Effector memory CD4-positive, alpha-beta T cell (primary cell): ENCODE measurements at places on chromosomes 13 and 19.

DNA sequence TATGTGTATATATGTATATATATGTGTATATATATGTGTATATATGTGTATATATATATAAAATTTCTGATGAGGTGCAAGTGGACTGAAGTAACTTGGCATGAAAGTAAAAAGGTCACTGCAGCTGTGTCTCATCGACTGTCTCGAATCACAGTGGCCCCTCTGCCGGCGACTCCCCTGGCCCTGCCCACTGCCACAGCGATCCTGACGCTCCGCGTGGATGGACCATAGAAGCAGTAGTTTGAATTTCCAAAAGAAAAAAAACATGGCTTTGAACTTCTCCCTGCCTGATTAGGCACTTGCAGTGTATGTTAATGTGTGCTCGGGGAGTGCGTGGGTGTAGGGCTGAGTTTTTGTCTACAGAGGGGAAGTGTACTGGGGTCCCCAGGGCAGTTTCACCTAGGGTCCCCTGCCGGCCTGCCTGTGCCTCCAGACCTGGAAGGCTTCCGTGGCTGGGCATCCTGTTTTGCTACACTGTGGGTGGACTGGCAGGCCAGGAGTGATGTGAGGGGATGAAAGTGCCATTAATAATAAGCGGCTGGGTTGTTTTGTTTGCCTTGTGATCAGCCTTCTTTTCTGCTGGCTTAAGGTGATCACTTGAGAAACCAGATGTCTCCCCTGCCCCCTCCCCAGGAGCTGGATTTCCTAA, 10.8 kb downstream of the ZIC5 start:
- DNase-seq: no peak

DNA sequence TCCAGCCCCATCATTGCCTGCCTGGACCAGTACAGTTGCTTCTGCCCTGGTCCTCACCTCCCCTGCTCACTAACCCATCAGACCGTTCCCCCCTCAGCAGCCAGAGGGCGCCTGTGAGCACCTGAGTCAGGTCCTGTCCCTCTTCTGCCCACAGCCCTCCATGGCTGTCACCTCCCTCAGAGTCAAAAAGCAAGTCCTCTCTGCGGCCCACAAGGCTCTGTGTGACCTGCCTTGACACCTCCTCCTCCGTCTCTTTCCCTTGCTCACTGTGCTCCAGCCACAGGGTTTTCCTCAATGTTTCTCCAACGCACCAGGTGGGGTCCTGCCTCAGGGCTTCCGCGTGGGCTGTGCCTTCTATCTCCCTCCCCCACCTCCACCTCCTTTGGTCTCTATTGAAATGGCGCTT, 29.4 kb upstream of the PTPRS start:
- DNase-seq: no peak

DNA sequence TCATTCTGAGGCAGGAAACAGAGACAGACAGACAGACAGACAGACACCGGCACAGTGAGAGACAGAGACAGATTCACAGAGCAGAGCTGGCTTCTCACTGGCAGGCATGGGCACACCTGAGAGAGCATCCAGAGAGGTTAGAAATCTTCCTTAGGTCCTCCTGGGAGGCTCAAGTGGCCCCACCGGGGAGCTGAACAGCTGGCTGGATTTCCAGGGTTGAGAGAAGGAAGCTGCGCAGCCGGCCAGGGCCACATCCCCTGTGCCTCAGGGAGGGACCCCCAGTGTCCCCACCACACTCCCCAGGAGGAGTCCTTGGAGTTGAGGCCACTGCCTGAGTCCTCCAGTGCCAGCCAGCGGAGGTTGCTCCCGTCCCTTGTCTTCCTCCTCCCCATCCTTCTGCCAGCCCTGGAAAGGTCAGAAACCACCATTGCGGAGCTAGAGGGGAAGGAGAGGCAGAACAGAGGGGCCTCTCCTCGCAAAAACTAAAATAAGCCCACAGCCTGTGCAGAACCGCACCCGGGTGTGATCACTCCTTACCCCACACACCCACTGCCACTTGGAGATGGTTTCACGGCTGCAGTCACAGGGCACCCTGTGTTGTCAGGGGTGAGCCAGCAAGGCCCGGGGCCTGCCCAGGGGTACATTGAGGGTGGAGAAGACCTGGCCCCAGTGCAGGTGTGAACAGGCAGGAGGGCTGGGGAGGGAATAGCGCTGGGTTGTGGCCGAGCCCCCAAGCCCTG, 4.2 kb downstream of the FFAR3 start:
- DNase-seq: no peak

DNA sequence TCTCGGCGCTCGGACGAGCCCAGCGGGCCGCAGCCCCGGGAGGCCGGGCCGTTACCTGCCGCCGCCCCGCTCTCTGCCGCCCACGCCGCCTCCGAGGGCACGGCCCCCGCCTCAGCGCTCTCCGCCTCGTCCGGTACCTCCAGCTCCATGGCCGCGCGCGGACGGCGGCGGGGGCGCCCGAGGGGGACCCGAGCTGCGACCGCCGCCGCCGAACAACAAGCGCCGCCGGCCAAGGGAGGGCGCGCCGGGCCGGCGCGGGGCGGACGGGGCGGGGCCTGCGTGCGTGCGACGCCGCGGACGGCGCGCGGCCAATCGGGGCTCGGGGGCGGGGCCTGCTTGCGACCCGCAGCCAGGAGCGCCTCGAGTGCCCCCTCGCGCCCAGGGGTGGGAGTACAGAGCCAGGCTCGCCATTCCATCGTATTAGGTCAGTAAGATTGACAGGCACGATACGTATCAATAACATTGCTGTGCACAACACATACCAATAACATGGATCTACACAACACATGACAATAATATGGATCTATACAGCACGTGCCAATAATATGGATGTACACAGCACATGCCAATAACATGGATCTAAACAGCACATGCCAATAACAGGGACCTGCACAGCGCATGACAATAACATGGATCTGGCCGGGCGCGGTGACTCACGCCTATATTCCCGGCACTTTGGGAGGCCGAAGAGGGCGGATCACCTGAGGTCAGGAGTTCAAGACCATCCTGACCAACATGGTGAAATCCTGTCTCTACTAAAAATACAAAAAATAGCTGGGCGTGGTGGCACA, at the start of gene PIP5K1C:
TSS of gene PIP5K1C (minus strand) at position 227 of the 791 bp plus-strand sequence. CDS start at position 149, 78 bp downstream.
- peak; percentile 83 for DNase-seq

DNA sequence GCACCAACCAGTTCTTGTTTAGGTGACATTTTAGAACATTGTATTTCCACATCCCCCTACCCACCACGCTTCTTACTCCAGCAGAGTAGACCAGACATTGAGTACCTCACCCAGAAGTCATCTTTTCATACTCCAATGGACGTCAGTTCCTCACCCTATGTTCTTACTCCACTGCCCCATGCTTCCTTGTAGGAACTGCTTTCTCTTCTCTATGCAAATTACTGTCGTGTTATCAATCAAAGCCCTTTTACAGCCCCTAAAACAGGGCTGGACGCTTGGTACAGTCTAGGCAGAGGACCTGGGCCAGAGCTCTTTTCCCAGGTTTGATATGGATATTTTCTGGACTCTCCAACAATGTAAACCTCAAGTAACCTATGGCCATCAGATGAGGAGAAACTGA, 58.2 kb downstream of the USP12 start:
- no peak for DNase-seq

DNA sequence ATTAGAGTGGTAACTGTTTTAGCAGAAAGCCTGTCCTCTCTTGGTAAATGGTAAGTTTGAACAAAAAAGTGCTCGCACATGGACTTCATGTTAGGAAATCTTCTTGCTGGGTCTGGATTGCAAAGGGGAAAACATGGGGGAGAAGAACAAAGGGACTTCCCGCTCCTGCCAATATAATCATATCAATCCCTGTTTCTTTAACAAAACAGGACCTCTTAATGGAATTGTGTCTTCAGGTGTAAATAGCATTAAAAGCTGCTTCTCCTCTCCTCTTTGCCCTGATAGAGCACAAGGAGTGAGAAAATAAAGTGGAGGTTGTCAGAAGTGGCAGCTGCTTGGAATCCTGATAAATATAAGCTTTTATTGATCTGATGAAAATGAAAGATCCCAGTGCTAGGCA, 20.4 kb upstream of the ZNF536 start:
- no peak for DNase-seq

GRCh38 chr19:4748589-4748988, 24.9 kb upstream of the DPP9 start:
- no peak for DNase-seq

DNA sequence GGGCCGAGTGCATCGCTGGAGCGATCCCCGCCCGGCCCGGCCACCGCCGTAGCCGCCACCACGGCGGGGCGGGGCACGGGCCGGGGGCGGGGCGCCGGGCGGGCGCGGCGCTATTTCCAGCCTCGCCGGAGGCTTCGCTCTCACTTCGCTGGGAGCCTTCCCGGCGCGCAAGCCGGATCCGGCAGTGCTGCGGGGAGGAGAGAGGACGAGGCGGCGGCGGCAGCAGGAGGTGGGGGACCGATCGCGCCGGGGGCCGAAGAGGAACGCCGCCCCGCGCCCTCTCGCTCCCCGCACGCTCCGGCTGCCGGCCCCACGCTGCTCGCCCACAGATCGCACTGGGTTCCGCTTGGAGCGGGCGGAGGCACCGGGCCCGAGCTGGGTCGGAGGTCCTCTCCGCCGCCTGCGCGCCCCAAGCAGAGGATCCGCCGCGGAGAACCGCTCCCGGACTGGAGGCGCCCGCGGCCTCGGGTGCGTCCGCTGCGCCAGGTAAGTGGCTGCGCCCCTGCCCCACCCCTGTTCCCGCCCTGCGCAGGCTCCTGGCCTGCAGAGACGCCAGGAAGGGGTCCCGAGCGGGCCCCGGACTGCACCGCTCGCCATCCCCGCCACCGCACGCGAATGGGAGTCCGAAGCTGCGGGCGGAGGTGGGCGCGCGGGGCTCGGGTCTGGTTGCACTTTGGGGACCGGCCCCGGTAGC, at the start of gene CHST8:
TSS of gene CHST8 (plus strand) at position 143 of the 694 bp plus-strand sequence. CDS start 67,309 bp downstream, outside the sequence.
- no peak for DNase-seq

GRCh38 chr13:112785483-112785856, 95.6 kb downstream of the ATP11A start:
- DNase-seq: no peak

GRCh38 chr13:60226507-60226906, 62.8 kb upstream of the DIAPH3 start:
- DNase-seq: no peak
